DMS79 treated with DMSO at 0.1 percent for 48 hours (cell line): ENCODE measurements at places on chromosomes 12 and 14.

GRCh38 chr12:2753536-2753935 lies 41.2 kb upstream of the FKBP4 start:
- no peak for DNase-seq

GRCh38 chr14:51484485-51484884 lies 167.2 kb upstream of the FRMD6 start:
- no peak for DNase-seq

- DNase-seq: no peak
Observed at GRCh38 chr12:85558684-85559083, 277.5 kb downstream of the RASSF9 start.

DNA sequence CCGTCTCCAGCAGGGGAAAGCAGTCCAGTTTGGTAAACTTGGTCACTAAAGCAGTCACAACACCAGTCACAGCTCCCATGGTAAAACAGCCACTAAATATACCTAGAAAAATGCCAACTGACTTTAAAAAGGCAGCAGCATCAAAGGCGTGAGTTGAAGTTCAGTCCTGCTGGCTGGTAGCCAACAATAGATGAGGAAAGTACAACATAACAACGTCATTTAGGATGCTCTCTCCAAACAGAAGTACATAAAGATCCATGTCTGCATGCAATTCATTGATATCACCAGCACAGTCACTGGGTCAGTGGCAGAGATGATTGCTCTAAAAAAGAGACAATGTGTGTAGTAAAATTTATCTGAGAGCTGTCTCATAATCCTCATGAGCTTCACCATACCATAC lies 59.3 kb upstream of the TMPO start:
- DNase-seq: no peak

DNA sequence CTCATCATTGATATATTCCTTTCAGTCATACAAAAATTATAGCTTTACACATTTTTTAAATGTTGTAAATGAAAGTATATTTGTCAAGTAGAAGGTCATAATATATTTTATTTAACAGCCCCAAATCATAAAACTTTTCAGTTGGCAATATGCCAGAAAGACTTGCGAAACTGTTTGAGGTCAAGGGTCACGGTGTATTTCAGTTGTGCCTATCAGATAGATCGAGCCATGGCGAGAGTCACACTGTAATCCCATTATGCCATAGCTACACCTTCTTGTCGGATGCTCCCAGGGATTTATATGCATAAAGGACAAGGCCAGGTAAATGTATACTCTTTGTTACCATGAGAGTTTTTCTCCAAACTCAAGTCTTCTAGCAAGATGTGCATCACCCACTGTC lies 26.7 kb upstream of the G2E3 start:
- no peak for DNase-seq

GRCh38 chr14:36035675-36036074 lies 140.8 kb downstream of the PTCSC3 start:
- DNase-seq: peak; percentile 100

DNA sequence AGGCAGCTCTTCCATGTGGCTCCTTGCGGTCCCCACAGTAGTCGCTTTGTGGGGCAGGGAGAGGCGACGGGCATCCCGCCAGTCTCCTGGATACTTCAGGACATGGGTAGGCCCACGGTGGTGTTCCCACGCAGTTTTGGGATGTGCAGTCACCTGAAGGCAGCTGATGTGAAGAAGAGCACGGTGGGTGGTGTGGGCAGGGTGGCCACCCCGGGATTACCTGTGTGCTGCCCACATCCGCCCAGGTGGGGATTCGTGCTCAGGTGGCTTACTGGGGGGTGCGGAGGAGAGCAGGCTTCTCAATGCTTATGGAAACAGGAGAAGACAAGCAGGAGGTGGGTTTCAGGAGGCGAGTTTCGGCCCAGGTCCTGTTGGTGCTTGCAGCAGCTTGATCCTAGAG lies 28.4 kb upstream of the TDRD9 start:
- no peak for DNase-seq

- no peak for DNase-seq
Observed at GRCh38 chr12:121009741-121010140, 6.5 kb downstream of the C12orf43 start.

DNA sequence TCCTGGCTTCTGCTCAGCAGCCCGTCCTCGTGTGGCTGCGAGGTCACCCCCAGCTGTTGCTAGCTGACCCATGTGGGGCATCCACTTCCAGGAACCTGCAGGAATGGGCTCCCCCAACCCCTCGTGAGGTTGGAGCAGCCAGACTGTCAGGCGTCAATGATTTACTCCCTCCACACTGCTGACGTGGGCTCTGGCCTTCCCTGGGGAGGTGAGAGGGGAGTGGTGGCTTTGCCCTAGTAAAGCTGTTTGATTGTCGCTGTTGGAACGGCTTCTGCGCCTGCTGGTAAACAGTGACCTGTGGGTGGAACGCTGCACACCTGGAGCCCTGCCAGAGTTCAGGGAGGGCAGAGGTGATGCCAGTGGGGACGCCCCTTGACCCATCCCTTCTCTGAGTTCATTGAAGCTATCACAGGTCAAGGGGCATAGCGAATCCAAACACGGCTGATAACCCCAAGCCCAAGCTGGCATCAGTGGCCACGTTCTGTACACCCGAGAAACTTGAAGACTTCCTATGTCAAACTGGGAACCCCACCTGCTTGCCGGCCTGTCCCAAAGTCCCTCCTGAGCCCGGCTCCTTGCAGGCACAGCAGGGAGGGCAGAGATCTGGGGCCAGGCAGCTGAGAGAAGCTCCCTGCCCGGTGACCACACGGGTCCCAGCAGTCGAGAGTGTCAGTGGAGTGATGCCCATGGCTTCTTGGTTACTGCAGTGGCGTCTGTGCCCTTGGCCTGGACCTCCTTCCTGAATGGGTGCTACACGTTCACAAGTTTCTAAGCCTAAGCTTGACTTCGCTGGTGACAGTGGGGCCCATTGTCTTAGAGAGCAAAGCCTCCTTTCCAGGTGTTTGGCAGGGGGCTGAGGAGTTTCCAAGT lies 2.7 kb downstream of the ASPG start:
- DNase-seq: no peak

DNA sequence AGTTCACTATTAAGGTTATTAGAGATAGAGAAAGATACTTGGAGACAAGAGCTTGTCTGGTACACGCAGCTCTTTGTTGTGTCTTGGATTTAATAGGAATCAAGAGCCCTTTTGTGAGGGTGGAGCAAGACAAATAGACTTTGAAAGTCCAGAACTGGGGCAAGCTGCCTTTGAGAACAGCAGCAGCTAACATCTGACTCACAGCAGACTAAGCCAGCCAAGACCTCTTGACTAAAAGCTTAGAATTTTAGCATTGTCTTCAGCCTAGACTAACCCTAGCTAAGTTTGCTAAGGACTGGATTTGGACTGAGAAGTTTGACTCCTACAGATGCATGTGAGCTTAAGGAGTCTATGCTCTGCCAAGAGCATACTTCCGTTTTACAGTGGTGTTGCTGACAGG lies 201.9 kb upstream of the RBM19 start:
- no peak for DNase-seq

DNA sequence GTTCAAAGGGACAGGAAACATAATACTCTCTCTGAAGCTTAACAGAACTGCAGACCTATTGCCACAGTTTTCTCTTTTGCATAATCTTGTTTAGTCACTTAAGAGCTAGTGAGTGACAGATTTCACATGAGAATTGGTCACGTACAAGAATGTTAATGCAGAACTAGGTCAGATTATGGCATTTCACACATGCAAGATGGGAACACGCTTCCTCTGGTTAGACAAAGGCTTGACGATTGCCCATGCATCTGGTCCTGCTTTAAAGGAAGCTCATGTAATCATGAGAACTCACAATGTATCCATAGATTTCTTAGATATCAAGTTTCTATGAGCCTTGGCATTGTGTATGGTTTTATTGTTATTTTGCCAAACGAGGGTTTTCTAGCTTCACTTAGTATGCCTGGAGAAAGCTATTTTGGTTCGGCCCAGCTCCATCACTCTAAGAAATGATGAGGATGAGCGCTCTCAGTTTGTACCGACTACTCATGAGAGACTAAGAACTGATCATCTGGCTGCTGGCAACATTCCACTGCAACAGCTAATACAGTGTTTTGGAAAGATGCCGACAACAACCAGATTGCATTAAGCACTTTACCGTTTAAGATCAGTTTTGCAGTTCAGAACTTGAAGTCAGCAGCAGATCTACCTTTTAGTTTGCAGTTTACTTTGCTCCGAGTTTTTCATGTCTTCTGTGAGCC lies 380.0 kb downstream of the DIO2 start:
- no peak for DNase-seq

- no peak for DNase-seq
Observed at GRCh38 chr12:132263061-132263360, 66.4 kb downstream of the GALNT9 start.

DNA sequence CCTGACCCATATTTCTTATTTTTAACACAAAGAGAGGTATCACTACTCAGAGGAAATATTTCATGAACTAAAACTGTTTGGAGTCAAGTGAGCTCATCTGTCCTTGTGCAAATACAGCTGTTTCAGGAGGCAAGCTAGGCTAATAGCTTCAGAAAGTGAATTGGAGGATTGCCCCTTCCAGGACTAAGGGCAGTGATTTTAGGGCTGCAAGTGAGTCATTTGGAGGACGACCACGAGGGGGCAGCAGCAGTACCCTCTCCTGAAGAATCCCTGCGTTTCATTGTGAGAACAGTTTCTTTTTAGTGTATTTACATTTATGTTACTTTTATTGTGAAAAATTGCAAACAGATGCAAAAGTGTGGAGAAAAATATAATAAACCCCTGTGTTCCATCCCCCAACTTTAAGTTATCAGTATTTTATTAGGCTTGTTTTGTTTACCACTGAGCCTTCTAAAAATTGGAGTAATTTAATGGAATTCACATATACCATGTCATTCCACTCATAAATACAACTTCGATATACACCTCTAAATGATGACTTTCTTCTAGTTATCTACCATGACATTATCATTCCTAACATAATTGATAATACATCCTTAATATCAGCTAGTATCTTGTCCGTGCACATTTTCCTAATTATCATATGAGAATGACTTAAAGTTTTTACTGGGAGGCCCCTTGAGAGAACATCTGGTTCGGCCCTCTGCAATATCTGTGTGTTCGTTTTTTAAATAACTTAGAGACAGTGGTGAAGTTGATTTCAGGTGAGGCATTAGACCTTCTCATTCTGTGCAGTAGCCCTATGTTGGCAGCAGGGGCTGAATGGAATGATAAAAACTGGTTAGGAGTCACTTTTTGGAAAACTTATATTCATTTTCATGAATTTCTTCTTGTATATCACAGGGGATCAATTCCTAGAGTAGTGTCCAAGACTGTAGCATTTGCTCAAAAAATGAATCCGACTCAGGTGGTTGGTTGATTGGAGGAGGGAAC lies 13.7 kb downstream of the FOXJ2 start:
- peak; percentile 47 for DNase-seq

GRCh38 chr14:63893701-63894458 lies 41.1 kb downstream of the SYNE2 start:
- no peak for DNase-seq

DNA sequence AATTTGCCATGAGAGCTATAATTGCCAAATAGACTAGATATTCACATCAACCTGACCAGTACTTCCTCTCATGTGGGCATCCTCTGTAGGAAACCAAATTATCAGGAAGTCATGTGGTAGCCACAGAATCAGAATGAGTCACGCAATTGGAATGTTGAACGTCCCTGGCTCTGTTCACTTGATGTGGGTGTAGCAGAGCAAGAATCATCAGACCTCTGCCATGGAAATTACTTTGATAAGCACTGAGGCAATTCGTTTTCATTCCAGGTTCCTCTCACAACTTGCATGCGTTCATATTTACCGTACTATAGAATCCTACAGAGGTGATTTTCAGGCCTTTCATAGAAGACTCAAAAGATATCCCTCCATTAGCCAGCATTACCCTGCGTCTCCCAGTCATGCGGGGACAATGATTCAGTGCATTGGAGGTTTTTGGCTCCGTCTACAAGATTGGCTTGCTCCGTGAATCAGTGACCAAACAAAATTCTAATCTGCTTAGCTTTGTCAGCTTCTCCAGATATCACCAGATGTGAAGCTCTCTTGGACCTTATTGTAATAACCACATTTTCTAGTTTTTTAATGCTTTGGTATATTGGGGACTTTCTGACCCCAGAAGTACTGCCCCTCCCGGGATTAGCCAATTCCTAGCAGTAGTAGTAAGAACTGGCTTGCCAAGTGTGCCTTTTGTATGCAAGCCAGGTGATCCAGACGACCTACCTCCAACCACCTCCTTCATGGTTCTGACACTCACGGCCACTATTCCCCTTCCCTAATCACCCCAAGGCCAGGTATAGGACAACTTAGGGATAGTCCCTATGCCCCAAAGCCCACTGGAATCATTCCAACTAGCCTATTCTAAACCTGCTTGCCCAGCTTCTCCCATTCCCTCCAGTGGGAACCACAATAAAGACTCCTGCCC lies 133.4 kb downstream of the KICS2 start:
- DNase-seq: no peak

DNA sequence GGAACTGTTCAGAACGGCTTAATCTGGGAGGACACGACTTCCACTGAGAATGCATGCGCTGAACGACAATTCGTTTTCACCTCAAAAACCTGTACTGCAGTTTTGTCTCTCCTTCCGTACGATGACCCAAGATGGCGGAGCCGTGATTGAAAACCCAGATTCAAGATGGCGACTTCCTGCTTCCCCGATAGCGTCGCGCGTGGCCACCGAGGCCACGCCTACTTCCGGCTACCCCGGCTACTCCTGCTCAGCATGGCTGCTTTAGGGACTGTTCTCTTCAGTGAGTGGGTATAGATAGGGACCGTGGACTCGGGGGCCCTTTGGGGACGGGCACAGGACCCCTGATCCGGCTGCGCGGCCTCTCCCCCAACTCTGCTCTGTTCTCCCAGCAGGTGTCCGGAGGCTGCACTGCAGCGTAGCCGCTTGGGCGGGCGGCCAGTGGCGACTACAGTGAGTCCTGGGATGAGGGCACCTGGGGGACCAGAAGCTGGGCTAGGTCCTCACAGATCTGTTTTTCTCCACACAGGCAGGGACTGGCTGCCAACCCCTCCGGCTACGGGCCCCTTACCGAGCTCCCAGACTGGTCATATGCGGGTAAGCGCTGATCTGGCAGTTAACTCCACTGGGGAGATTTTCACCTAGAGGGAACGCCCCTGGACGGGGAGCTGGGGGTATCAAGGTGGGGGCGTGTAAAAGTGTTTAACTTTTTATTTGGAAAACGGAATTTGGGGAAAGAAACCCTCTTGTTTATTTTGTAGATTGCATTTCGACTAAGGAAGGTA lies at the start of gene MRPL52:
TSS of gene MRPL52 (plus strand) at position 227 of the 782 bp plus-strand sequence. CDS start at position 253, 26 bp downstream.
- DNase-seq: peak; percentile 96

DNA sequence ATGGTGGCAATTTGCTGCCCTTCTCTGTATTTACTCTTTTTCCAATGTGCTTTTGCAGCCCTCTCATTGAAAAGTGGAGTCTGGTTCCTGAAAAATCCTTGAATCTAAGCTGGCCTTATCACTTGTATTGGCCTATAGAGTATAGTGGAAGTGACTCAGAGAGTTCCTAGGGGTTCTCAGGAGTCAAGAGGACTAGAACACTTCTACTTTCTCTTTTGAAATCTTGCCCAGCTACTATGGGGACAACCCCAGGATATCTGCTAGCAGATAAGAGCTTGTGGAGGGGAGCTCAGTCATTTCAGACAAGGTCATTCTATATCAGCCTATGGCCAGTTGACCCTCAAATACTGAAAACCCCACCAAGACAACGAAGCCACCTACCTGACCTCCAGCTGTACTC lies 26.7 kb upstream of the WSCD2 start:
- no peak for DNase-seq

GRCh38 chr14:95255487-95255886 lies 64.2 kb downstream of the CLMN start:
- DNase-seq: peak; percentile 97
